ENCODE measurements at places on chromosomes 4 and X.

- no peak for DNase-seq
These were observed 74.7 kb downstream of the TRAM1L1 start for GRCh38 chr4:117010671-117011070.

DNA sequence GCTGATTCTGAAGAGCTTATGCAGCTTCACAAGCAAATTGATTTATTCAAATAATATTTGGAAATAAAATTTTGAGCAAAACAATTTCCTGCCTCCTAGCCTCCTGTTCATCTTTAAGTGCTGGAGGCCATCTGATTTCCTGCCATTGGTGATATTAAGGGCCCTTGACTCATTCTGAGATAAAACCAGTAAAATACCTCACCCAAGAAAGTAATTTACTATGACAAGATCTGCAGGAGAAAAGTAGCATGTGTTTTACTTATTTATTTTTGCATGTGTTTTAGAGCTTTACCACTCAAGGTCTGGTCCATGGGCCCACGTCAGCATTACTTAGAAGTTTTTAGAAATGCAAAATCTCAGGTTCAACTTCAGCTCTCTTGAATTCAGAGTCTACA lies 67.7 kb downstream of the DCLK2 start:
- no peak for DNase-seq

- DNase-seq, result no peak
These were observed 48.8 kb upstream of the NEUROG2 start for GRCh38 chr4:112564706-112565270.

GRCh38 chr4:177264788-177265422 lies 44.8 kb upstream of the NEIL3 start:
- no peak for DNase-seq

DNA sequence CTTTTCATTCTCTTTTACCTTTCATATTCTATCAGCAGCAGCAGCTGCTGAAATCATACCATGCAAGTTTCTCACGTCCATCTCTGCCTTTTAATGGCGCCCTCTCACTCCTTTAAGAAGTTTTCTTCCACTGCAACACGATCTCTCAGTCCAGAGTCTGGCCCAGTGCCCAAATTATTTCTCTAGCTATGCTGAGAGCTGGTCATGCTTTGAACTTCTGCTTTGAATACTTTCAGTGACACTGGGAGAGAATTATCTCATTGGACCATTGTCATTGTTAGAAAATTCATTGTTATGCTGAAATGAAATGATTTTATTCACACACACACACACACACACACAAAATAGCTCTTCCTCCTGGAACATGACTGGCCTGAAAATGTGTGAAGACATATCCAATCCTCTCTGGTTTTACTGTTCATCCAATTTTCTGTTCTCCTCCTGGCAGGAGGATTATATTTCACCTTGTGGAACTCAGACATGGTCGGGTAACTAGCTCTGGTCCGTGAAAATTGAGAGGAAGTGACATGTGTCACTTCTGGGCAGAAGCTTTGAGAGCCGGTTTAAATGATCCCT lies 1.3 kb upstream of the PDHA1 start:
- DNase-seq, result no peak

DNA sequence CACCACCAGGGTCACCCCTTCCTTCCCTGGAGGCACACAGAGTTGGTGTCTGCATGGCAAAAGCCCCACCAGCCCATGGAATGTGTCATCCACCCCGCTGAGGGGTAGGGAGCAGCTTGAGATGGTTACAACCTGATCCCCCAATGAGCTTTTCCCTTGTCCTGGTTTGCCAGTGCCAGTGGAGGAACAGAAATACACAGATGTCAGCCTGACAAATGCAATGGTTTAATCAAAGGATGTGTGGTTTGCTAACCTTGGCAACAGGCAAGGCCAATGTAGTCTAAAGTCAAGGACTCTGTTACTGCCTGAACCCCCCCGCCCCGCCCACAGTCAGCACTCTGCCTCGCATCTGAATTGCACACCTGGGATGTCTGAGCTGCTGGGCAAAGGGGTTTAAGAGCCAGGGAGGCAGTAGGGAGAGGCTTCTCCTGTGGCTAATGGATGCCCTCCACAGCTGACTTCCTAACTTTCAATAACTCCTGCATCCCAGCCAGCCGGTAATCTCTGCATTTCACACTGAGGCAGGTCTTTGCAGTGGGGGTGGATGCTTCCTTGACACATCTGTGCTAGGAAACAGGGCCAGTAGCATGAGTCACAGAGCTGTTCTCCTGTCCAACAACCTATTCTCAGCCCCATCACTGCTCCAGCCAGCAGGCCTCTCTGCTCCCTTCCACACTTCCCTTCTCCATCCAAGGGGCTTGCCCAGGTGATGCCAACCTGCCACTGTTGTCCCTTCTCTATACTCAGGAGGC lies 137.5 kb downstream of the AMMECR1 start:
- DNase-seq, result no peak

- DNase-seq, result no peak
These were observed 5.2 kb downstream of the TLR3 start for GRCh38 chr4:186074189-186074588.

- peak; percentile 56 for DNase-seq
These were observed 689 bp downstream of the METAP1 start for GRCh38 chr4:98996056-98996764.

GRCh38 chr4:144340931-144341330 lies 200.4 kb upstream of the GYPA start:
- DNase-seq, result no peak

DNA sequence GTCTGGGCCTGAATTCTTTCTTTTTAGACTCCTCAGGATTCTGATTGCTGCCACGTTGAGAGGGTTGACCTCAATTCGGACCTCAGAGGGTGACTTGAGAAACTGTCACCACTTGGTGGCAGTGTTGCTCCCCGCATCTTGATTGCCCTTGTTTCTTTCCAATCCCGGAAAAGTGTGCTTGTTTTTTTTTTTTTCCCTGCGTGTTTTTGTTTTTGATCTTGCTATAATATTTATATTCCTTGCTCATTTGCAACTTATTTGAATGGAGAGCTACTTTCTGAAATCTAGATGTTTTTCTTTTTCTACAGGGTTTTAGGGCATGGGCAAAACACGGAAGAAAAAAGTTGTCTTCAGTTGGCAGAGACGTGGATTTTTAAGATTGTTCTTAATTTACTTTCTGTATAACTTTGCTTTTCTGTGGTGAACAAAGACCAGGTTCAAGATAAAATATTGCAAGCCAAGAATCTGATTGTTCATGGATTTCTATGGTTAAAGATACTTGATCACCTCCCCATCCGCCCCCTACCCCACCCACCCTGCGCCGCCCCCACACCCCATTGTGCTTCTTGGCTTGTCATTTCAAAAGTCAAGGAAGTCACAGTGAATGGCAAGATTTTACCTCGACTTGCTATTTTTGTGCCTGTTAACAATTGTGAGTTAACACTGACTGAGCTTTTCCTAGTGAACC lies 102.0 kb downstream of the PTTG2 start:
- peak; percentile 84 for DNase-seq

GRCh38 chr4:6204098-6204497 lies 3.7 kb upstream of the JAKMIP1 start:
- no peak for DNase-seq

DNA sequence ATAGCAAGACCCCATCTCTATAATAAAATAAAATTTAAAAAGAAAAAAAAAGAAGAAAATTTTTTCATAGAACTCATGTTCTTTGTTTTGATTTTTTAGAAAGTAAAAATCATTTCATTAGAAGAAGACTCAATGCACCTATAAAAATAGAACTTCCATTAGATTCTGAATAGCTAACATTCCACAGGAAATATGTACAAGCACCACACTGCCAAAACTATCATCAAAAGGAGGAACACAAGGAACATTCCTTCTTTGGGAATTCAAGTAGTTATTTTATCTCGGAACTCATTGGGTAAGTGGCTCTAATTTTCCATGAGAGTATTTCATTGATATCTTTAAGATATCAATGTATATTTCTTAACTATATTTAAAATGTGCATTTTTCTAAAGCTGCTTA lies 157.6 kb downstream of the CAMK2D start:
- DNase-seq, result no peak

DNA sequence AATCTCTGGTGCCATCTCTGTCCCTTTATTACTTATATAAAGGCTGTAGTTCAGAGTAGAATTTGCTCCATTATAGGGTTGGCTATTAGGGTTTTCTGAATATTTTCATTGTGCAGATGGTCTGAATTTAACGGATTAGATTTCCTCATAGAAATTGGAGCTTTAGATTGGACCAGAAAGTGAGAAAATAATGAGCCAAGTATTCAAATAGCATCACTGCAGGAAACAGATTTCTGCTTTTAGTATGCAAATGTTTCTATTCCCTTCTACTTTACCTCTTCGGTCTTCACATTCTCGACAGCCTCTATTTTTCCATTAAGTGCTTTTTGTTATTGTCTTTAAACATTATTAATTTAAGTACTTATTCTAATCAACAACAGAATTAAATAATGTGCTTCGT lies 55.4 kb downstream of the TRIM2 start:
- no peak for DNase-seq

GRCh38 chr4:99809326-99809725 lies 7.3 kb upstream of the DAPP1 start:
- DNase-seq, result no peak

GRCh38 chr4:2725380-2725779 lies 30.8 kb downstream of the TNIP2 start:
- DNase-seq, result no peak

DNA sequence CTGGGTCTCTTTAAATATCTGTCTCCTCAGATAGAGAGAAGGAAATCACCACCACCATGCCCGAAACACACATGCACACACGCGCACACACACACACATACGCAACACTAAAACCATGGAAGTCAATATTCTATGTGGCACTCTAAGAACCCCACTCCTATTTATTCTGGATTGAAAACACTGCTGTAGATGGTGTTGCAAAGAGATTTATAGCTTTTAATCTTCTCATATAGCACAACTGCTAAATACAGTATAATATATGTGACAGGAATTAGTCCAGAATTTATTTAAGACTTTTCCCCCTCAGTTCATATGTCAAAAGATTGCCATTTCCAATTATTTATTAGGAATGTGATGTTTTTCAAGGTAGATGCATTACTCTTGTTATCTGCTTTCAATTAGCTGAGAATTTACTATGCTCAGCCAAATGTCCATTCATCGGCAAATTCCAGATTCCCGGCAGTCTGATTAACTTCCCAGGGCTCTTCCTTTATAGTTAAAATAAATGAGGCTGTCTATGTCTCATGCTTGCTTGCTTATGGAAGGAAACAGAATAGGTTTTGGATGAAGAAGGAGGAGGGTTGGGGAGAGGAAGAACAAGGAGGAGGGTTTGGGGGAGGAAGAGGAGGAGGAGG lies 115.4 kb upstream of the NDP start:
- DNase-seq, result no peak

DNA sequence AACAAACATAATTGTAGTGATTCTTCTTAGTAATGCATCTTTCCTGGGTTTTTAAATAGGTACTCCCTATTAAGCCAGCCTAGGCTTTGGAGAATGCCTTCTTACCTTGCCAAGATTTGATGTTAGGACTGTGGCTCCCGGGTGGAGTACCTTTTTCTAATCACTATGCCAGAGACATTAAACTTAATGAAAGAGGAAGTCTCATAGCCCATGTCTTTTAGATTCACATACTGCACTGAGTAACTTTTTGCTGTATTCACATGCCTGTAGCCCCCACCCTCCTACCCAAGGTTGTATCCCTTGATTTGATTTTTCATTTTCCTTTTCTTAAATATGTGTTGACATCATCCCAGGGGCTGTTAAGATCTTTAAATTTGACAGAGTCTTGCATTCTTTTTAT lies 104.2 kb upstream of the TLR2 start:
- no peak for DNase-seq

GRCh38 chr4:84389406-84389805 lies 109.7 kb downstream of the NKX6-1 start:
- no peak for DNase-seq
